ENCODE measurements at places on chromosomes 2 and 18.

DNA sequence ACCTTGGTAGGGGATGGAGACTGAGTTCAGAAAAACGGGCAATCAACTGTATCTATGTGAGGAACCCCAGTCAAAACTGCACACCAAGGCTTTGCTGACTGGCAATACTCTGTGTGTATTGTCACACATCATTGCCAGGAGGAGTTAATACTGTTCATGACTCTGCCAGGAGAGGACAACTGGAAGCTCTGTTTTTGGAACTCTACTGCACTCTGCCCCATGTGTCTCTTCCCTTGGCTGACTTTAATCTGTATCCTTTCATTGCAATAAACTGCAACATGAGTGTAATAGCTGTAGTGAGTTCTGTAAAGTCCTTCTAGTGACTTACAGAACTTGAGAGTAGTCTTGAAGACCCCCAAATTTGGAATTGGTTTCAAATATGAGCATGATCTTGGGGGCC is 72.3 kb downstream of the FAM228A start:
- DNase-seq = no peak

GRCh38 chr18:9531791-9532410 is 56.6 kb downstream of the RALBP1 start:
- no peak for DNase-seq

DNA sequence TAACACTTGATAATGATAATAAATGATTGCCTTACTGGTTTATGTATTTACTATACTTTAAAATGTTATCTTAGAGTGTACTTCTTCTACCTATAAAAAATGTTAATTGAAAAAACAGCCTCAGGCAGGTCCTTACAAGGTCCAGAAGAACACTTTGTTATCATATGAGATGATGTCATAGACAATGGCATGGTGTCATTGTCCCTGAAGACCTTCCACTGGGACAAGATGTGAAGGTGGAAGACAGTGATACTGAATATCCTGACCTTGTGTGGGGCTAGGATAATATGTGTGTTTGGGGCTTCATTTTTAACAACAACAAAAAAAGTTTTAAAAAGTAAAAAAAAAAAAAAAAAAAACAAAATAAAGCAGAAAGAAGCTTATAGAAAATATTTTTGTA is 342.2 kb upstream of the KYNU start:
- DNase-seq = no peak

DNA sequence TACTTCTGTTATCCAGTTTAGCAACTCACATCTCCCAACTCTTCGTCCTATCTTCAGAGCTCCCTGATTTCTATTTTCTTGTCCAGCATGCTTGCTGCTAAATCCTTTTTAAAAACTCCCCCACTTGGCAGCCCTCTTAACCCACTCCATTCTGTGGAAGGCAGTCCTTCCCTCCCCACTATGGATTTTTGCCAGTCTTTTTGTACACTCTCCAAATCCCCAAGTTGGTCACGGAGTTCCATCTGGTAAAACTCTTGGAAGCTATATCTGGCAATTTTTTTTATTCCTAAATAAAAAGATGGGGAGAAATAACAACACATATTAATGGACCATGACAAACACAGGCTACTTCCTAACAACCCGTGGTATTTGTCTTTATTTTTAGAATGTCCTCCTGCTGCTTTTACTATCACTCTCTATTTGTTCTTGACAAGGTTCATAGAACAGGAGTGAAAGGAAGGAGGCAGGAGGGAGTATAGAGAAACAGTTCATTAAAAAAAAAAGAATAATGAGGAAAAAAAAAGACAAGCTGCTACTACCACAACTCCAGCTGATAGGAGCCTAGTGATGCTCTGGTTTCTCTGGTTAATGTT is 120.0 kb upstream of the THSD7B start:
- no peak for DNase-seq

- DNase-seq = no peak
Observed at GRCh38 chr2:201411421-201411820, 39.8 kb downstream of the TRAK2 start.

DNA sequence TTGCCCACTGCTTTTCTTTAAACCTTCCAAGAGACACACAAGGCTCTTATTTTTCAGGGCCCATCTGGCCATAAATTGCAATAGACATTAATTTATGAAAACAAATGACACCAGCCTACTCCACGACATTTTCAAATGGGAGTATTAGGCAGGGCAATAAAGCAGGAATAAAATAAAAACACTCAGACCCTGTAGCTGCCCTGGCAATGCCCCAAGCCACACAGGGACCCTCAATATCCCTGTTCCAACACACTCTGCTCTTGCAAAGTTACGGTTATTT is 550.8 kb upstream of the TNP1 start:
- no peak for DNase-seq

DNA sequence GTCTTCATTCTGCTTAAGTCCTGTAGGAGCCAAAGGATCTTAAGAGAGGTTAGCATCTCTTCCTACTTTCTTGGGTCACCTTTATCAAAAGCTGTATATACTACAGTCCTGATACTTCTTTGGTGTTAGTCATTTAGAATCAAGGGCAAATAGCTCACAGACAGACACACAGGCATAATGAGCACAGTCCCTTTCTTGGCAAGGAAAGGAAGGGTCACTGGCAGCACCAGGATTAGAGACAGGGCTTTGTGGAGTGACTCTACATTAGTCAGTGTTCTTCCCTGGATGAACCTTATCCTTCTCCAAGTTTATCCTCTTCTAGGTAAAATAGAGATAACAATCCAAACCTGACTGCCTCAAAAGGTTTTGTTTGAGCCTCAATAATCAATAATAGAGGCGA is 40.0 kb upstream of the NCKAP5 start:
- DNase-seq = no peak

DNA sequence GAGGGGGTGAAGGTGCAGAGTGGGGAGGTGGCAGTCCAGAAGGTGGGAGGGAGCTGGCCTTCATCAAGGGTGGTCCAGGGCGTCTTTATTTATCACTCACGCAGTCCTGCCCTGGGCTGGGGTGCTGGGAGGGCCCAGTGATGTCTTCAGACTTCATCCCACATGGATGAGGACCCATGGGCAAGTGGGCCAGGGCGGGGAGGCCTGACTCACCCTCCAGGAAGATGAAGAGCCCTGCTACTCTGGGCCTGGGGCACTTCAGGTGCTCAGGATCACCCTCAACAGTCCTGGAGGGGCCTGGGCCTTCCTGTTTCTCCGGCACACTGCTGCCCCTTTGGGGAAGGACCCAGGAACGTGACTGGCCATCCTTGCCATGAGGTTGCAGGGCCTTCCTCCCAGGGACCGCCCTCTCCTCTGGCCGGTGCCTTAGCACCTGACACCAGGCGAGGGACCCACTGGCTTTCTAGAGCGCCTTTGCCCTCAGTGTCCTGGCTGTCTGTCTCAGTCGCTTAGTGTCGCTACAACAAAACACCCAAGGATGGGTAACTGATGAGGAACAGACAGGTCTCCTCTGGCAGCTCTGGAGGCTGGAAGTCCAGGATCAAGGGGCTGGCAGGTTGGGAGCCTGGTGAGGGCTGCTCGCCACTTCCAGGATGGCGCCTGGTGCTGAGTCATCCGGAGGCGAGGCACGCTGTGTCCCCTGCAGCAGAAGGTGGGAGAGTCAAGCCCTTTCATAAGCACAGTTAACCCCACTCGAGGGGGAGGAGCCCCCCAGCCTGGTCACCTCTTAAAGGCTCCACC is 57.8 kb upstream of the HS6ST1 start:
- no peak for DNase-seq

- no peak for DNase-seq
Observed at GRCh38 chr2:85330839-85331636, 3.2 kb upstream of the TGOLN2 start.

- DNase-seq = no peak
Observed at GRCh38 chr2:6883448-6884122, 6.0 kb downstream of the RSAD2 start.

GRCh38 chr2:40016151-40016885 is 237.3 kb upstream of the THUMPD2 start:
- no peak for DNase-seq

GRCh38 chr2:210620456-210620855 is 64.1 kb downstream of the CPS1 start:
- DNase-seq = no peak

DNA sequence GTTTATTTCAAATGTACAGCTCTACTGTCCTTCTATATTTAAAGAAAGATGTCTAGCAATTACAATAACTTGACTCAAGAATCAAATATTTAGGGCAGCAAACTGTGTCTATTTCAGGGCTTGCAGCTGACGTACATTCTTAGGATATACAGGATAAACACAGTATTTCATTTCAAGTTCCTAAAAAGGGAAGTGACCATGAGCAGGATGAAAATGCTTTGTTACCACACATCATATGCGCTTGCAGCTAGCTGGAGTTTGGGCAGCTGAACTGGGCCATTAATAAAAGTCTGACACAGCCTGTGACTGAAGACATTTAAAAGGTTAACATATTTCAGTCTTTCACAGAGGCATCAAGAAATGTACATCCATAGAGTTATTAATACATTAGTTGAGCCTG is 264.6 kb upstream of the TRIB2 start:
- no peak for DNase-seq

DNA sequence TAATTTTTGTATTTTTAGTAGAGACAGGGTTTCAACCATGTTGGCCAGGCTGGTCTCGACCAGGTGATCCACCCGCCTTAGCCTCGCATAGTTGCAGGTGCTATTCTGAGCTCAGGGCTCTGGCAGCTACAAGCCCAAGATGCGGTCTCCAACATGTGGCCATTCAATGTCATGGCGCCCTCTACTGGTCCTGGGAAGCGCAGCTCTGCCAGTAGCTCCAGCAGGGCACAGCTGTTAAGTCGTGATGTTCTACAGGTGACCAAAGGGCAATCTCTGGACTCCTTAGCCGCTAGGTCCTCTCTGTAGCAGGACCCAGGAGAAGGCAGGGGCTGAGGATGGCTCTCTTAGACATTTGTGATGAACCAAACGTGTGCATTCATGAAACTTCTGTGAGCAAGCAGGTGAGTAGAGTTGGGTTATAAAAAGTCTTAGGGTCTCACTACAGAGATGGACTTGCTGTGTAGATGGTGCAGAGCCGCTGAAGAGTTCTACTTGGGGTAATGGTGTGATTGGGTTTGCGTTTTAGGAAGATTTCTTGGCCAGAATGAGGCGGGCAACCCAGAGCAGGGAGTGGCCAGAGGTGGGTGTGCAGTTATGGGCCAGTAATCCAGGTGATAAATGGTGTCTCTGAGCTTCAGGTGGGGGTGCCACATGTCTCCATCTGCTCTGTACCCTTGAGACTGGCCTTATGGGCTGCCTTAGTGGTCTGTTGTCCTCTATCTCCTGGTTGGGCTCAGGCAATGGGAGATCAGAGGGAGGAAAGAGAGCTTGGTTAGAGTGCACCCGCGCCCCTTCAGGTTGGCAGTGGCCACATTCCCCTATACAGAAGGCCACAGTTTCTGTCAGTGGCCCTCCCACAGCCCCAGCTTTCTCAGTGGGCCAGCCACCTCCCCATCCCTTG is 31.0 kb downstream of the IL37 start:
- DNase-seq = peak; percentile 62
